Stromal cell of bone marrow (primary cell): ENCODE measurements at places on chromosomes 3 and 15.
A peak's percentile ranks its signal among the peaks of the same experiment; 100 is the strongest.

DNA sequence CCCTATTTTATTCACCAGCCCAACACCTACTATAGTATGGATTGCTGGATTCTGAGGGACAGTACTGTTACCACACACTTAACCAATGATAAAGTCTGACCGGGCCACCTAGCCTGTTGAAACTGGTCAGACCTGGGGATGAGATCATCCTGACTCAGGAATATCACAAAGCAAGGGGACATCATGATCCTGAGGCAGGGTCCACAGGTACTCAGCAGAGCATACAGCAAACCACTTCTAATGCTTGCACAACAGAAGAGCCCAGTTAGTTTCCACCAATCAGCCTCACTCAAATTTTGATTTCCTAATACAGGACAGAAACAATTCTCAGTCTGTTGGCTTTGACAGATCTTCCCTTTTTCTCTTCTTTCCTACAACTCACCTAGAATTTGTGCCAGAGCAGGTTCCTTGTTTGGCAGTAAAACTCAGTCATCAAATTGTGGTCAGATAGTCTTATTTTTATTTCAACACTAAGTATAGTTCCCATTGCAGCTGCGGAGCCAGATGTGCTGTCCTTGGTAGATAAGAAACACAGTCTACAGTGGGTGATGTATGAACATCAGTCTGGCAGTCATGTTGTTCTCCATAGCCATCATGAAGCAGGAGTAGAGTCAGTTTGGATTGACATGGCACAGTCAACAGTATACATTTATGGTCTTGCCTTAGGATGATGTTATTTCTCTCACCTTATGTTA lies 90.1 kb upstream of the PRR23C start:
- DNase-seq, result no peak

GRCh38 chr3:66615643-66616301 lies 115.0 kb upstream of the LRIG1 start:
- DNase-seq, result no peak

- no peak for DNase-seq
Measured at GRCh38 chr3:11076711-11077110, 77.6 kb upstream of the HRH1 start.

- DNase-seq, result peak; percentile 74
Measured at GRCh38 chr15:74842581-74843444, at the start of gene ULK3. TSS of gene ULK3 (minus strand) at chr15:74843156. CDS start at chr15:74843105, 51 bp downstream.

DNA sequence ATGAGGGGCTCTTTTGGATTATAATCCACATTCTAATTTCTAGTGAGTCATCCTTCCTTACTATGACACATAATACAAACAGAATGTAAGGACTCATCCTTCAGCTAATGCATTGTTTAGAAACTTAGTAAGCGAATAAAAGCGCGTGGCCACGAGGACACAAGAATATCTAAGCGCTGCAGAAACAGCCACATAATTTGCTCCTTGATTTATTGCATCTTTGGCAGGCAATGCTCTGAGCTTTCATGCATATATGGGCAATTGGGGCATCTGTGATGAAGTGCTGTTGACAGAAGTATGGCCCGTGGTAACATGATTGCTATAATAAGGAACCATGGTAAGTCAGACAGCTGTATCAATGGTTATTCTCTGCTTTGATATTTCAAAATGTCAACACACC lies 191.3 kb upstream of the ZNF385D start:
- DNase-seq, result peak; percentile 86

- no peak for DNase-seq
Measured at GRCh38 chr3:53256704-53257055, 858 bp upstream of the TKT start.

- no peak for DNase-seq
Measured at GRCh38 chr3:101611023-101611422, 37.0 kb downstream of the PCNP start.

DNA sequence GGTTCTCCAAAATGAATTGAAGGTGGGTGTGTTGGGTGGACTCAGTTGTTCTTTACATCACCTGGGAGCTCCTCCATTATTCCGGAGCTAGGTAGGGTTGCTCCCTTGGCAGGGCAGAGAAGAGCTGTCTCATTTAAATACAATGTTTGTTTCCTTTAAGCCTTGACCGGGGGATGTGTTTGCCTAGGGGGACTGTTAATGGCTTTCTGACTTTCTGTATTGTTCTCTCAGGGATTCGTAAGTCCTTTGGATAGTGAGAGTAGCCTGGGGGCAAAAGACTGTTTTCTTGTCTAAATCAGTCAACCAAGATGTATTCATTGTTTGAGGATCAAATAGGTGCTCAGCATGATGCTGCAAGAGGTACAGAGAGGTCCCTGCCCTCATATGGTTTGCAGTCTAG lies 71.1 kb downstream of the CDAN1 start:
- DNase-seq, result no peak

- no peak for DNase-seq
Measured at GRCh38 chr3:196617256-196617655, 22.2 kb upstream of the NRROS start.

- no peak for DNase-seq
Measured at GRCh38 chr15:38878026-38878425, 313.4 kb upstream of the RASGRP1 start.

- DNase-seq, result peak; percentile 51
Measured at GRCh38 chr3:186815435-186815834, 9.2 kb upstream of the RFC4 start.

DNA sequence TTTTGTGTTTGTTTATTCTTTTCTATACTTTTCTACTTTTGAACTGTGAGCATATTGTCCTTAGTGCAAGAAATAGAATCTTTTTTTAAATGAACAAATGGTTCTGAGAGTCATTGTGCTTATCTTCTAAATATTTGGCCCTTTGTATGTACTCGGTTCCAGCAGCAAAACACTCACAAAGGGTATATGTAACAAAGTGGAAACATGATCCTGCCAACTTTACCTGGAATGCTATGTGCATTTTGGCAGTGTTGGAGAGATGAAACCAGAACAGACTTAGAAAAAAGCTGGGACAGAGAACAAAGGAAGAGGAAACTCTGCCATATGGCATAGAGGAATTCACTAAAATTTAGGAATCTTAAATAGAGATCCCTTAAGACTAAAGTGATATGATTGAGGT lies 150.1 kb downstream of the FGF12 start:
- no peak for DNase-seq

DNA sequence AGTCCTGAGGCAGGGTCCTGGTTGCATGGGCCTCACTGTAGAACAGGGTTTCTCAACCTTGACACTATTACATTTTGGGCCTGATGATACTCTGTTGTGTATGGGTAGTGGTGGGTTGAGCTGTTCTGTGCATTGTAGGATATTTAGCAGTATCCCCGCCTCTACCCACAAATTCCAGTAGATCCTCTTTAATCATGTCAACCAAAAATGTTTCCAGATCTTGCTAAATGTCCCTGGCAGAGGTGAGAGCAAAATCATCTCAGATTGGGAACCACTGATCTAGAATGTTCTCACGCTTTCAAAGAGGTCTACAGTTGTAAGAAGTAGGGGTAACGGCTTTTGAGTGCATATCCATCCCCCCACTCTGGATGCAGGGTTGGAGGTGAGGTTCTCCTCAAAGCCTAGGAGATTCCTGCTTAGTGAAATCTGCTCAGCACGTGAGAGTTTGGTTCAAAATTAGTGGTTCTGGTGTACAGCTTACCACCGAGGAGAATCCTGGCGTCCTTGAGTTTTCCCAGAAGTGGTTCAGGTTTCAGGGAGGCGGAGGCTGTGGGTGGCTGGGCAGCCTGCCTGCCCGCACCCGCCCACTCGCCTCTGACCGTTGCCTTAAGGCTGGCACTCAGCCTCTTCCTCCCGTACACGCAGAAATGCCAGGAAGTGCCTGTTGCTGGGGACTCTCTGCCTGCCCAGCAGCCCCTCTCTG lies 5.3 kb downstream of the ACVR2B start:
- DNase-seq, result peak; percentile 68

- peak; percentile 23 for DNase-seq
Measured at GRCh38 chr15:55587321-55588069, 650 bp downstream of the PYGO1 start.

DNA sequence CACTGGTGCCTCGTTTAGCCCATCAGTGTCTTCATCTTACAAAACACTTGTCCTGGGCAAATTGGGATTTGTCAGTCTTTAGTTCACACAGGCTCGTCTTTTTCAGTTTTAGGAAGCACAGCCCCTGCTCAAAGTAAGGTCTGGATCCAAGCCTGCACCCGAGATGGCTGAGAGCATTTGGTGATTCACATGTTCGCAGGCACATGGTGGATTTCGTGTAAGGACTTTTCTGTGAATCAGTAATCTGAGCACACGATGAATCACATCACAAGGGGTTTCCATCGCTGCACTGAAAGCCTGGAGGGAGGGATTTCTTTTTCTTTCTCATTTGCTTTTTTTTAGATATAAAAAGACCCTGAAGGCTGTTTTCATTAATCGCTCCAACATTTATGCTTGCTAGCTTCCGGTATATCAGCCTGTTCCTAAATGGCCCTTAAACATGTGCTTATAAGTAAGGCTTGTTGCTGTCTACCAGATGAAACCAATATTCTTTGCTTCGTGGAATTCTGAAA lies 435.6 kb upstream of the ATP10A start:
- no peak for DNase-seq

- no peak for DNase-seq
Measured at GRCh38 chr3:140602781-140603180, 75.1 kb upstream of the TRIM42 start.

DNA sequence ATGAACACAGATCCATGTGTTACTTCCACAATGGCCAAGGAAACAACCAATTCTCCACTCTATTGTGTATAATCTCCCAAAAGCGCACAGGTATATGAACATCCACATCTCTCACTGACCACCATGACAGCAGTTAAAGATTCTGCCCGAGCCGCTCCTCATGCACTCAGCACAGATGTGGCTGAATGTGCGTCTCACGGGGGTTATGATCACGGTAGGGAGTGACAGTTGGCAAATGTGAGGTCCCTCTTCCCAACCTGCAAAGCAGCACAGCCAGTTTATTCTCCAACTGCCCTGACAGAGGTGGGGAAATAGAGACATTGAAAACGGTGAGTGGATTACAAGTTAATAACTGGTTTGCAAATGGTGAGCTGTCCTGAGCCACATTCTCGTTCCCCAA lies 17.6 kb downstream of the FOXP1 start:
- DNase-seq, result no peak

- DNase-seq, result no peak
Measured at GRCh38 chr15:75835990-75836958, 7.0 kb upstream of the UBE2Q2 start.

DNA sequence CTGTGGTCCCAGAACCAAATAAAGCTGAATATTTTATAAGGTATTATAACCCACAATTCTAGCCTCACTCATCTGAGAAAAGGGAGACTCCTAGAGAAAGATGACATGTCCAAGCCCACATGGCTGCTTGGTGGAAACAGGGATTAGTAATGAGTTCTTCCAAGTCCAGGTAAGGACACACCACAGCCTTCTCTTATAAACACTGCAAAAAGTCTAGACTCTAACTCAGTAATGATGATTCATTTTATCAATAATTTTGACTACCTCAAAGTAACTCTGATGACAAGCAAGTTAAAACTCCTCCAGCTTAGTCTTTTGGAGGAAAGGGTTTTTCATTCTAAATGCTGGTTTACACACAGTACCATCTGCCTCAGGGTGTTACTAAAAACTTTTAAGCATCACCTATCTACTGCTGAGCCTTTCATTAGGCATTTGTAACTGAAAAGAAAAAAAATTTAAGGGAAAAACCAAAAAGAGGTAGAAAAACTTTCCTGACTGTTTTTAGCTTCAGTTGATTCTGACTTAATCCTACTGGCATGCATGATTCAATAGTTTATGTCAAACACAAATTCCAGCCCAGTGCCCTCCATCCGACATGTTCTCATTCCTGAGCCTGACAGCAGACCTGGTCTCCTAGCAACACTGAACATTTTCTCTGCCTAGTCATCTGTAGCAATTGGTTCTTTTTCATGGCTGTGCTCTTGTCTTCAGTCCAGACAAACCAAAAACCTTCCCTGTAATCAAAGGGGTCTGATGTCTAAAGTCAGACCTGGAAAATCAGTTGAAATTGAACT lies 43.9 kb downstream of the P3H2 start:
- peak; percentile 96 for DNase-seq

- DNase-seq, result no peak
Measured at GRCh38 chr3:187015903-187016638, 85.7 kb downstream of the ST6GAL1 start.

GRCh38 chr3:188672840-188673239 lies 498.9 kb upstream of the TPRG1 start:
- DNase-seq, result no peak

DNA sequence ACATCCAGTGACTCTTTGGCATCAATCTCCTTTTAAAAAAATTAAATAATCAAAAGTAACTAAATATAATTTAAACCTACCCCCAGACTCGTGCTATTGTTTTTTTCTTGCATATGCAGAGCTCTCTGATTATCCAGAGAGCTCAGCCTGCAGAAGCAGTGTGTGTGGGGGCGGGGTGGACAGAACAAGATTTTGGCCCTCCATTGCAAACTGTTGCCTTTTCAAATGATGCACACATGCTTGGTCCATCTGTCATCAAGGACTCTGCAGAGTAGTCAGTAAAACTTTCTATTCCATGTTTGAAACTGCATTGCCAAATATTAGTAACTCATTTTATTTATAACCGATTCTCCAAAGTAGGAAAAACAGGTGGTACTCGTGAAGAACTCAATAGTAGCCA lies 28.6 kb upstream of the STXBP5L start:
- DNase-seq, result no peak

- no peak for DNase-seq
Measured at GRCh38 chr3:183085634-183086390, 13.5 kb downstream of the MCCC1 start.

DNA sequence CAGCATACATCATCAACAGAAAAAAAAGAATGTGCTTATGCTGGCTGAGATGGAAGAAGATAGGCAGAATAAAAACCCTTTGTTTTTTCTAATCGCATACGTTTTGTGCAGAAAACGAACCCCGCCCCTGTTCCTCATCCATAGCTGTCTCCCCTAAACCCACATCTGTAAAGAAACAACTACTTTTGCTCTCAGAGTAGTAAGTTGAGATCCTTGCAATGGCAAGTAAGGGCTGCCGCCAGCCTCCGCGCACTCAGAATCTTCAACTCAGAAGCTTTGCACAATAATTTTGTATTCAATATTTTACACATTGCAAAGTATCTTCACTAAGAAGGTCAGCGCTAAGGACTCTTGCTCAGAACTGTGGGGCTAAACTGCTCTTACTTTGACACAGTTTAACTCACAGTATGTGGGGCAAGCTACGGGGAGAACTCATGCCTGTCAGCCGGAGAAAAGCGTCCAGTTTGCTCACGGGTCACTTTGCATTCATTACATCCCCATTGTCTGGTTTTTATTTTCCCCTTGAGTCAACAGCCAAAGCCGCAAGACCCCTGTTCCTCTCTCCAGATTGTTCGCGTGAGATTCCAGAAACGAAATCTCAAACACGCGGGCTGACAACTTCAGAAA lies 1.0 kb downstream of the LYSMD4 start:
- no peak for DNase-seq

- DNase-seq, result no peak
Measured at GRCh38 chr3:156659260-156659659, 15.1 kb upstream of the TIPARP start.

GRCh38 chr15:68055224-68055705 lies 1.1 kb downstream of the PIAS1 start:
- peak; percentile 21 for DNase-seq

DNA sequence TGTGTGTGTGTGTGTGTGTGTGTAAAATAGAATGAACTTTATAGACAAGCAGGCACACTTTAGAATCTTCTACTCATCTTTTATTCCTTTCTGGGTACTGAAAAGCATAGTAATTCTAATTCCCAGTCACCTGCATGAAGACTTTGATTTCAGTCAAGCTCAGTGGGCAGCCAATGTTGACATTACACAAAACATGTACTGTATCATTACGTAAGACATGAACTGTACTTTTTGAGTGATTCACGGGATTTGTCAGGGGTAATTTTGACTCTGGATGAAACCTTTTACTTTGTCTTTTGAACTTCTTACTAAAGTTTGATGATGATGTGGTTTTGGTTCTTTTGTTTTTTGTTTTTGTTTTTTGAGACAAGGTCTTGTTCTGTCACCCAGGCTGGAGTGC lies 38.8 kb downstream of the PTPRG start:
- DNase-seq, result no peak
